K562 (cell line): ENCODE measurements at places on chromosomes 11 and 22.

DNA sequence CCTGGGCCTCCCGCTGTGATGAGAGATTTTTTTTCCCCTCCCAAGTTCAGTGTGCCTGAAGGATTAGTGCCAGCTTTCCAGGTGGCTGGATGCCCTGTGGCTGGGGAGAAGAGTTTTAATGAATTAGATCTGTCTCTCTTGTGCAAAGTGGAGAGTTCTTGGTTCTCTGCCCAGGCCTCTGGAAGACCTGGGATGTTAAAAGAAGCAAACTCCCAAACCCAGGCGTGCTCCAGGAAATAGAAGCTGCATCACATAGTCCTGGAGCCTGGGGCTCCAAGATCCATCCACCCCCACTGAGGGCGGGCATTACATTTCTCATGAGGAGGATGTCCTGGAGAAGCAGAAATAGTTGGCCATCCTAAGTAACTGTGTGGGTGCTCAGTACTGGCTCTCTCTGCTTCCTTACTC, 30.6 kb downstream of the SDHAF2 start:
- DNase-seq = no peak

DNA sequence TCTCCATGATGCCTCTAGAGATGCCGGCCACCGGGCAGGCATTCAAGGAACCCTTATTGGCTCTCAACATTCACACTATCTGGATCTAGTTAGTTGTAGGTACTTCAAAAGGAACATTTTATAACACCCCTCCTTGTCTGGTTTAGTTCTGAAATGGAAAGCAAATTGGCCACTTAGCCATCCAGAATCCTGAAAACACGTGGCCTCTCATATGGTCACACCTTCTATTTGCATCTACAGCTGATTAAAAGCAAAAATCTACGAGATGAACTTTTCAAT, 29.2 kb downstream of the ABTB2 start:
- DNase-seq = no peak

DNA sequence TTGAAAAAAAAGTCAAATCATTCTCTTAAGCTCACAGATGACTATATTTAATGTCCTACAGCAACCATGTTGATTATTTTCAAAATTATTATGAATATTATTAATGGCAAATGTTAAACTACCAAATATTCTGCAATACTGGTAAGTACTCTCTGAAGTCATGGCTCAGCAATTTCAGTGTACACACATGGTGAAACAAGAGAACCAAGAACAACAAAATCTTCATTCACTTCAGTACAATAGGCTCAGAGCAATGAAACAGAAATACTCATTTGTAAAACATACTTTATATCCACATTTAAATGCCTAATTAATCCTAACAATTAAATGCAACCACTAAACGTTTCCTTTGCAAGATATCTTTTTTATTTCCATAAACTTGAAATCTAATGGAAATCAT, 347.2 kb downstream of the TTC28 start:
- no peak for DNase-seq

DNA sequence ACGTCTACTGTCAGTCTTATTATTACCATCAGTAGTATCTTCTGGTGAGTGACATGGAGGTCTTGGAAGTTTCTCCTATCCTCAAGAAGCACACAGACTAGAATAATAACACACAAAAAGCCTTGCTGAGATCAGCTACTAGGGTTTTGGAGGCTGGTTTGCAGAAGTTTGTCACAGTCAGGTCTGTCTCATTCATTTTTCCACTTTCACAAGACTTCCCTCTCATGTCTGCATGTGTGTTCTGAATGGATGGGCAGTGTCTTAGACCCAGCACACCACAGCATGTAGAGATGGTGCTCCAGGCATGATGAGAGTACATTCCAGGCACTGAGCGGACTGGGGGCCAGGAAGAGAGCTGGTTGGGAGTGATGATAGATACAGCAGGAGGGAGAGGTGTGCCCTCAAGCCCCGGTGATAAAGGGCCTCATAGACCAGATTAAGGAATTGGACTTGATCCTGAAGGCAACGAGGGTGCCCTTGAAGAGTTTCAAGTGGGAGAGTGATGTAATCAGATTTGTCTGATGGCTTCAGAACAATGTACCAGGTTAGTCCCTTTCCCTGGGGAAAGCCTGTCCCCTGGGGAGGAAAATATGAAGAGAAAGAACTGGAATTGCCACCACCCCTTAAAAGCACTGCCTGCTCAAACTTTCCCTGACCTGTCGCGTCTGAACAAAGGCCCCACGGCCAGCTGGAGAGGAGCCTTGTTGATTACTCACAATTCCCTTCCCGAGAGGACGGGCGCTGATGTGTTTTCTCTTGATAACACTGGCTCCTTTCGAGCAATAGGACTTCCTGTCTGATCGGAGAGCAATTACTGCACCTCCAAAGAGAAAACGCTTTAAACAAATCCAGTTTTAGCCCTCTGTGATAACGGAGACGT, 45.1 kb upstream of the LMO2 start:
- peak; percentile 67 for DNase-seq

- no peak for DNase-seq
These were observed 84.9 kb downstream of the ME3 start for GRCh38 chr11:86587264-86588193.

GRCh38 chr11:34234086-34234740, 123.6 kb downstream of the ABTB2 start:
- DNase-seq = peak; percentile 49

DNA sequence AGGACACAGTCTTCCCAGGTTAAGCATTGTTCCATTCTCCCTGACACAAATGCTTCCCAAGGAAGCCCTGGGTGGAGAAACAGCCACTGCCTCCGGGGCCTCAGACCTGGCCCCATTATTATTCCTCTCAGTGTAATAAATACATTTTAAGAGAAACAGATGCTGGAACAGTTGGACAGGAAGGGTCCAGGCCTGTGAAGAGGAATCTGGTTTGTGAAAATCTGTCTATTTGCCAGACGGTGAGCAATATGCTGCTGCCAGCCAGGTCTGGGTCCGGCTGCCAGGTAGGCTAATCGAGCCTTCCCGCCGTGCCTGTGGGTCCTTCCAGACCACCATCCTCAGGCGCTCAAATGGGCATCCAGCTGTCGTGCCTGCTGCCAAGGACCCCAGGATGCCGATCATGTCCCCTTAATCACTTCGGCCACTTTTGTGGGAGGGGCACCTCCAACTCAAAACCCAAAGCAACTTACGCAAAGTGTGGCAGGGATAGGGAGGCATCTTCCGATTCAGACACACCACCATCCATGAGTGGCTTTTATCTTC, 528.4 kb downstream of the MIAT start:
- DNase-seq = no peak

DNA sequence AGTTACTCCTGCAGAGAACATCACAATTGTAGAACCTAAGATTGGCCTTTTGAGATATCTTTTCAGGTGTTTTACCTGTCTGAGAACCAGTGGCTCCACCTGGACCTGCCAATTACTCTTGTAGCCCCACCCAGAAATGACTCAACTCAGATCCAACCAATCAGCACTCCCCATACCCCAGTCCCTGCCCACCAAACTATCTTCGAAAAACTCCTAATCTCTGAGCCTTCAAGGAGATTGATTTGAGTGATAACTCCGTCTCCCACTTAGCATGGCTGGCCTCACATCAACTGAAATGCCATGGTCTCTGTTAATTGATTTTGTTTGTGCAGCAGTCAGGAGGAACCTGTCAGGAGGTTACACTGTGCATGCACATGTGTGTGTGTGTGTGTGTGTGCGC, 103.6 kb downstream of the MTNR1B start:
- no peak for DNase-seq

DNA sequence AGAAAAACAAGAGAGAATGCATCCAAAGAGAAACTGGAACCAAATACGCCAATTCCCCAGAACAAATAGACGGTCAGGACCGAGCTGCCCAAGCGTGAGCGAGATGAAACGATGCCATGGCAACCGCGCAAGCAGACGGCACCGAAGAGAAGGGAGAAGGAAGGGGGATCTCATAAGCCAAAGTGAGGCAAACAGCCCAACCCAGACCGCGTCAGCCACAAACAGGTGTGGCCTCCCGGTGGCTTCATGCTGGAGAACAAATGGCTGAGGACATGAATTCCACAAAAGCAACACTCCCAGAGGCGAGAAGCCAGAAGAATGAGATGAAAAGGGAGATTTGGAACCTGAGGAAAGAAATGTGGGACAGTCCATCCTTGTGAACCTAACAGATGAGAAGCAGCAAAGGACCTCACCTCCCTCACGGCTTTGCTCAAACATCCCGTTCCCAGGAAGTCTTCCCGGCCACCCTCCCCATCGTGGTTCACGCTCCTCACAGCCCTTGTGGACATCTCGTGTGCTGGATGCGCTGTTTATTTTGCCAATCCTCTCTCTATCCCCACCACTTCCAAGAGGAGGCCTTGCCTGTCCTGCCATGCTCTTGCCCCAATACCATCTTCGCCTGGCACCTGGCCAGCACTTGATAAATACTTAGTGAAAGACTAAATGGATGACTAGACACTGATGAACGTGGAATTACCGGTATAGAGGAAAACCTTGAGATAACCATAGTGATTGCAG, 89.1 kb upstream of the RTL6 start:
- DNase-seq = no peak

- DNase-seq = no peak
These were observed 31.5 kb downstream of the CYP2R1 start for GRCh38 chr11:14860511-14860910.

GRCh38 chr11:32785262-32785661, 9.2 kb downstream of the CCDC73 start:
- DNase-seq = no peak

- DNase-seq = no peak
These were observed 5.3 kb downstream of the HNRNPUL2 start for GRCh38 chr11:62721994-62722393.

GRCh38 chr22:44547371-44547770, 49.3 kb upstream of the RTL6 start:
- no peak for DNase-seq

- no peak for DNase-seq
These were observed 11.5 kb upstream of the RRAS2 start for GRCh38 chr11:14370496-14370895.

DNA sequence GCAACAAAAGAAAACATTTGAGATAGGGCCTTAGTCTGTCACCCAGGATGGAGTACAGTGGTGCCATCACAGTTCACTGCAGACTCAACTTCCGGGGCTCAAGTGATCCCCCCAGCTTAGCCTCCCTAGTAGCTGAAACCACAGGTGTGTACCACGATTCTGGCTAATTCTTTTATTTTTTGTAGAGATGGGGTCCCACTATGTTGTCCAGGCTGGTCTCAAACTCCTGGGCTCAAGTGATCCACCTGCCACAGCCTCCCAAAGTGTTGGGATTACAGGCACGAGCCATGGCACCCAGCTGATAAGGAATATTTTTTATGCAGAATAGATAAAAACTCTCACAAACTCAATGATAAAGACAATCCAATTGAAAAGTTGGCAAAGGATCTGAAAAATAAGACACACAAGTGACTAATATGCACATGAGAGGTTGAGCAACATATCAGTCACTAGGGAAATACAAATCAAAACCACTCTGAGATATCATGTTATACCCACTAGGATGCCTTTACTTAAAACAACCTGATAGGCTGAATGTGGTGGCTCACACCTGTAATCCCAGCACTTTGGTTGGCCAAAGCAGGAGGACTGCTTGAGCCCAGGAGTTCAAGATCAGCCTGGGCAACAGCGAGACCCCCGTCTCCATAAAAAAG, 33.9 kb upstream of the CLTCL1 start:
- DNase-seq = no peak

DNA sequence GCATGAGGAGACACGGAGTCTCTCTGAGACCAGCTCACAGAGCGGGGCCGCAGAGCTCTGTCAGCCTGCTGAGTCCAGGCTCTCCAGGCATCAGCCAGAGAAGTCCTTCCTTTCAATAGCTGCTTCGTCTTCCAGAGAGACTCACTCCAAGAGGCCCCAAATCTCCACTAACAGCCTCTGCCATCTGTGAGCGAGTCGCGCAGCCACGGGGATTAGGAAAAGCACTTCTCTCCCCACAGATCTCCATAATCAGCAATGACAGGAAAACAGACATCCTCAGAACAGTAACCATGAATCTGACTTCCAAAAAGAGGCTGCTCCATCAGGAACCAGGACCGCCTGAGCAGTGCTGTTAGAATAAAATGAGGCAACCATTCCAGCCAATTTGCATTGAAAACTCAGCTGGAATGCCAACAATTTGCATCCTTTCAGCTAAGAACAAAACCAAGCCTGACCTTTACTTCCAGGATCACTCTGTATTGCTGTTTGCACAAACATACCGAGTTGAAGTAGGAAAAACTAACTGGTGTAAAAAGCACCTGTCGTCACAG, 65.4 kb downstream of the SMCO4 start:
- DNase-seq = no peak

DNA sequence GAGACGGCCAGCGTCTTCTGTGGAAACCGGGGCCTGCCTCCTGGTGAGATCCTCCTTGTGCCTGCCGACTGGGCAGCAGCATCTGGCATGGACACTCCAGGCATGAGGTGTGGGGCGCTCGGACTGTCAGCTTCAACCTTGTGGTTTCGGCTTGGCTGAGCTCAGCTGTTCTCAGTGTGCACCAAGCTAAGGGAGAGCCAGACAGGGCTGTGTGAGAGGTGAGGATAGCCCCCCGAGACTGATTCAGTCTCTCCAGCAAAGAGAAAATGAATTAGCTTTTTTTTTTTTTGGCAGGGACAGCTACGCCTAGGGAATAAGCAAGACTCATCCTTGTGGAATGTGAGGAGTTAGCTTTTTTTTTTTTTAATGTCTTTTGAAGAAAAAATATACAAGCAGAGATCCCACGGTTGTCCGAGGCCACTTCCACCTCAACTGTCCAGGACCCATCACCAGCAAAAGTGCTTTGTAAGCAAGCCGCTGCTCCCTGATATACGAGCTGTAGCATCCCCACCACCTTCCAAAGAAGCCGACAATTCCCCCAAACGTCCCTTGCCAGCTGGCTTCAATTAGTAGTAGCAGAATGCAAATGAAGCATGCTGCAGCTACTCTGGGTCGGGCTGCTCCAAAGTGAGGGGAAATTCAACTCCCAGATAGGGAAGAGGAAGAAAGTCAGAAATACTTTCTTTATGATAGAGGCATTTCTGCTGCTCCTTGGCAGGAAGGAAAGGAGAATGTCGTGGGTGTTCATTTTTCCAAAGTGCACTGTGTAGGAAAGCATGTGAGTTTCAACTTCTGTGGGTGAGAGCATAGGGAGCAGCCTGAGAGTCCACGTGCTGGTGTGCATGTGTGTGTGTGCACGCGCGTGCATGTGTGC, 9.7 kb upstream of the THY1 start:
- DNase-seq = no peak

- no peak for DNase-seq
These were observed 111.7 kb downstream of the TEAD1 start for GRCh38 chr11:12785901-12786300.

- no peak for DNase-seq
These were observed 32.1 kb downstream of the DAGLA start for GRCh38 chr11:61712314-61712713.
